ENCODE measurements at places on chromosomes 2 and 18.

- DNase-seq = peak; percentile 60
These were observed 2.0 kb downstream of the MAP3K20 start for GRCh38 chr2:173077506-173078177.

DNA sequence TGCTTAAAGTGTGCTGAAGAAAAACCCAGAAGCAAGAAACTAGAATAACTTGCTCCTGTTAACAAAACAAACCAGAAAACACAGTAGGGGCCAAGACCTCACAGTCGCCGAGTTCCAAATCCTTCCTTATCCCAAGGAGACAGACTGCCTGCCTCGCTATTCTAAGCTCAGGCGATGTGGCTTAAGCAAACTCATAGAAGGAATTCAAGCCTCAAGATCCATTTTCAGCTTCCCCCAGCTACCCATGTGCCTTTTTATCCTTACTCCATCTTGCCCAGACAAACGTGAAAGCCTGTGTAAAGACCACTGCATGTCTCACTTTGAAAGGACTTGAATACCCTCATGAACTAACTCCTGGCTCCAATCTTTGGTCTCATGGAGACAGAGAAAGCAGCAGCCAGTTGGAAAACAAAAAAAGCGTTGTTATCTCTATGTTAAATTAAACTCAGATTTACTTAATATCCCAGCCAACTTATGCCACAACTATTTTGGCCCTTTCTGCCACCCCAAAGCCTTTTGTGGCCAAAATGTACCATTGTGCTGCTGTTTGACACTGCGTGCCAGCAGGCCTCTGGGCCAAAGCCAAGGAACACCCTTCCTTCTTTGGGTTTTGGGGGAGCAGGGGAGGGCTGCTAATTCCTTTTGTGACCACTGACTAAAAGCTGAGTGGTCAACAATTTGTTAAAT, 123.2 kb upstream of the FZD5 start:
- DNase-seq = peak; percentile 56

- peak; percentile 56 for DNase-seq
These were observed 284.7 kb downstream of the CMPK2 start for GRCh38 chr2:6580982-6581381.

DNA sequence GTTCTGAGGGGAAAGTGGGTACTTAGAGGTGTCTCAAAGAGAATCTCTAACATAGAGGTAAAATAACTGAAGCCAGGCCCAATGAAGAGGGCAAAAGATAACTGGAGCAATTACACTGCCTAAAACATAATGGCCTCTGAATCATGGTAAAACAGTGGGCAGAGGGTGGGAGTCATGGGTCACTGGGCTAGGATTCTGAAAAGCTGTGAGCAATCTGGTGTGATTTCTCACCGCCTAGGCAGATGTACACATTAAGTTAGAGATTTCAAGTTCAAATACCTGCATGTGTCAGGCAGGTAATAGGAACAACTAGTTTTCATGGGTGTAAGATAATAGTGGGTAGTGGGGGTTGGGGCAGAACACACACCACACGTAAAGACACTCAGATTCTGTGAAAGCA, 45.6 kb downstream of the INSIG2 start:
- DNase-seq = no peak

DNA sequence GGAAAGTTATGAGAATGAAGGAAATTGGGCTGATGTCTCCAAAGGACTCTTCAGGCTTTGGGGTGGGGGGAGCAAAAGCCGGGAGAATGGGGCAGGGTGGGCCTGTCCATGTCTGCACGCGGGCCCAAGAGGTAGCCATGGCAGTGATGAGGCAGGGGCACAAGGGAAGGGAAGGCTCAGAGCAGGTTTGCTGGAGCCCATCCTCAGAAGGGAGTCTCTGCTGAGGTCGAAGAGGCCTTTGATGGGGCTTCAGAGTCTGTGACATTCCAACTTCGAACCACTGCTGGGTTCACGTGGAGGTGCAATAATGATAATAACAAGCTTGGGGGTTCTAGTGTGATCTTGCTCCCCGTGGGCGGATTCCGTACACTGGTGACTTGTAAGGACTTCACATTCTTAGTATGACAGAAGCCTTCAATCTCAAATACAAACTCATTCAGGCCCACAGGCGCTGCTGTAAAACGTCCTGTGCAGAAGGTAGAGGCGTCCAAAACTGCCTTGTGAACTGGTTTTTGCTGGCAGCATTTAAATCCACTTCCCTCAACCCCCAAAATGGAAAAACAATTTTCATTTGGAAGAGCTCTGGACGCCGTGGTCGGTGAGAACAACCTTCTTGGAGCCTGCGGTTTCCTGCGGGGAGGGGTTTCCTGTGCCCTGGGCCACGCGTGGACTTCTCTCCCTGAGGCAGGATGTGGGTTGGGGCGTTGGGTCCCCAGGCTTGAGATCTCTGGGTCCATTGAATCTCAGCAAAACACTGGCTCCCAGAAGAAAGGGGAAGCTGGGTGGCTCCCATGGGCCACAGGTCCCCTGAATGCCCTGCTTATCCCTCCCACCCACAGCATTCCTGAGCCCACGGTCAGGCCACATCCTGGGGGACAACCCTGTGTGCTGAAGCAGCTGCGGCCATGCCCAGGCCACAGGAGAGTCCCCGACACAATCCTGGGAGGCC, 151.0 kb downstream of the TPO start:
- DNase-seq = no peak

- DNase-seq = peak; percentile 45
These were observed 18.9 kb downstream of the GNLY start for GRCh38 chr2:85712849-85713612.
